HT-29 (cell line): ENCODE measurements at places on chromosomes 7 and 10.

DNA sequence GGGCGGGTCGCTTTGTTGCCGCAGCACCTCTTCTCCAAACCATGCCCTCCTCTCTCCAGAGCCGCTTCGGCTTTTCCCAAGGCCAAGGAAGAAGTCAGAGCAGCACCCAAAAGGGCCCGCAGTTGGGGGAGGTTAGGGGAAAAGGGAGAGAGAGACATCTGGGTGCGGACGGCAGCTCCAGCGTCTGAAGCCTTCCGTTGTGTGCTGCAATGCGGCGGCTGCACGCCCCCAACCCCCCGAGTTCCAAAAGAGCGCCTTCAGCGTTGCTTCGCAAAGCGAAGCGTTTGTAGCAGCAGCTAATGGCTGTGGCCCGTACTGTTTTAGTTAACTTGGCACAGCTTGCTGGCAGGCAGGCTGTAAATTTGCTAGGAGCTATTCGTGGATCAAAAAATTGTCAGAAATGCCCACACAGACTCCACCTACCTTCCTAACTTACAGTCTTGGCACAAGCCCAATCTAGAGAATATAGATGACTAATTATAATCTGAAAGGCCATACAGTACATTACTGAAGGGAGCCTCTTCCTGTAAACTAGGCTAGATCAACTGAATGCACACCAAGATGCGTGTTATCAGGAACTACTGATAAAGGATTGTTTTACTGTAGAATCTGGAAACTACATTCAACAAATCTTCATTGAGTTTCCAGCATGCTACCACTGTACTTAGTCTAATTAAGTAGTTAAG, 1.1 kb upstream of the KBTBD2 start:
- peak; percentile 76 for DNase-seq

DNA sequence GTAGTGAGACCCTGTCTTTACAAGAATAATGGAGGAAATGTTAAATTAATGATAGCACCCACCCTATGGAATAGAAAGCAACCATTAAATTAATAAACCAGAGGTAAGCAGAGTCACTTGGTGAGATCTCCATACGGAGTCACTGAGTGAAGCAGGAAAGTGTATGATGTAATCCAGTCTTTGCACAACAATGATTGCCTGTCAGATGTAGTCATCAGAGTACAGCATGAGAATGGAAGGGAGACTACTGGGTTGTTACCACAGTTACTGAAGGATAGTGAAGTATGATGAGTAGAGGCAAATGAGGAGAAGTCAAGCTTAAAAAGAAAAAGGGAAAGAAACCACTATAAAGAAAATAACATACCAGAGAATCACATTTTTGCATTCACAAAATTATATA, 371.9 kb upstream of the SHH start:
- no peak for DNase-seq

DNA sequence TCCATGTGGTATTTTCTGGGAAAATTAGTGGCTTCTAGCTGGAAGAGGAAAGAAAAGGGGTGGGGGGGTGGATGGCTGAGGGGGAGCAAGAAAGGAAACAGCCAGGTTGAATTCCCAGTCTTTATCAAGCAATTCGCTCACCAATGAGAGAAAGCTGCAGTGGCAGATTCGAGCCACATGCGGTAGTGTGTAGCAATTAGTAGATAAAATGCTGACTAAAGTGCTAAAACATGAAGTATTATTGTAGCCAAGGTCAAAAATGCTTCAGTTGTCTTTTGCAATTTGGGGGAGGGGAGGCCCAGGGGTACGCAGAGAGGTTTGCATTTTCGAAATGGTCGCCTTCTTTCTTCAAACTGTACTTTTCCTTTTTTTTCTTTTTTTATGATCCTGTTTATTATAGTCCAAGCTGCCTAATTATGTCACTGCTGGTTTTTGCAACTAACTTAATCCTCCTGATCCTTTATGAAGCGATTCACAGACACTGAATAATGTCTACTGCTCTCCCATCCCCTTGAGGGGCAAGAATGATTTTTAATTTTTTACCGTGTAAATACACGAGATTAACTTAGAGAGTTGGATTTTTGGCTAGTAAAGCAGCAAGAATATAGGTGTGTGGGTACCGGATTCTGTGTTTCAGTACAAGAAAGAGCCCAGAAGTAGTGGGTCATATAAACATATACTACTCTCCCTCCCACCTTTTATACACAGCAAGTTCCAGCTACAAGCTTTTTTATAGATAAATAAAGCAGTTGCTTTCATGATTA, 3.6 kb upstream of the ARID5B start:
- peak; percentile 68 for DNase-seq

DNA sequence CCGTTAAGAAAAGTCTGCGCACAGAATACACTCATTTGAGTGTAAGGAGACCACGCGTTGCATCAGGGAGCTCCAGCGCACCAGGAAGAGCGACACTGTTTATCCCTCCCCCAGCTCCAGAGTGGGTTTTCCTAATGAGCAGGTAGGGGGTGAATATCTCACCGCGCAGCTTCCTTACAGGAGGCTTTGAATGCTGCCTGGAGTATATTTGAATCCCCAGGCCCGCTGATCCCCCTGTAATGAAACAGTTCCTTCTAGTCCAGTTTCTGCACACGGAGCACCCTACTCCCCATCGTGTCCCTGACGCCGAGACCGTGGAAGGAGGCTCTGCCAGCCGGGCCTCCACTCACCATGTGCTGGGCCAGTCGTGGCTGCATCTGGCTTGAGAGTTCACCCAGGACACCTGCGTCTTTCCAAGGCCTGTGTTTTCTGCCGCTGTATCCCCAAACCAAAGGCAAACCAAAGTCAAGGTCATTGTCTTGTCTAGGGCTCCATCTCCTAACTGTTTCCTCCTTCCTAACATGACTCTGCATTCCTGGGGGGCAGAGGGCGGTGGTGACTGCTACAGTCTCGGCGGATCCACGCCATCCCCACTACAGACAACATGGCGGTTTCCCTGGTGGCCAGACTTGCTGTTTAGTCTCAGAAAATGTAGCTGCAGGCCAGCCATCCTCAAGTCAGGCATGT, 167.8 kb downstream of the USP6NL start:
- DNase-seq: no peak

- DNase-seq: no peak
Measured at GRCh38 chr7:135012229-135012628, 25.9 kb downstream of the AGBL3 start.

- DNase-seq: no peak
Measured at GRCh38 chr7:28190077-28190710, 9.6 kb upstream of the JAZF1 start.

DNA sequence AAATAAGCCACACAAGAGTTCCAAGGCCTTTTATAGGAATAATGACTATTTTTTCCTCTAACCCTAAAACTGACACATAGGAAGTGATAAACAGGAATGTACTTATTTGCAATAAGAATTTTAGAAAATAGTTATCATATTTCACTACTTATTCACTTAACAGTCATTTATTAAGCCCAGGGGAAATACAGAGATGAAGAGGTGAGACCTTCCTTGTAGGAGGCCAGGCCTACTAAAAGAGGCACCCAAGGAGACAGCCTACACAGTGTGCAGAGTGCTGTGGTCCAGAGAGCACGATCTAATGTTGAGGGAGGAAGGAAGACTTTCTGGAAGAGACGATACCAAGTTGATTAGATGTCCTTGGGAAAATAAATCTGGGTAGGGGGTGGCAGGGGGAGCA, 45.0 kb upstream of the PPP1R3C start:
- DNase-seq: no peak

DNA sequence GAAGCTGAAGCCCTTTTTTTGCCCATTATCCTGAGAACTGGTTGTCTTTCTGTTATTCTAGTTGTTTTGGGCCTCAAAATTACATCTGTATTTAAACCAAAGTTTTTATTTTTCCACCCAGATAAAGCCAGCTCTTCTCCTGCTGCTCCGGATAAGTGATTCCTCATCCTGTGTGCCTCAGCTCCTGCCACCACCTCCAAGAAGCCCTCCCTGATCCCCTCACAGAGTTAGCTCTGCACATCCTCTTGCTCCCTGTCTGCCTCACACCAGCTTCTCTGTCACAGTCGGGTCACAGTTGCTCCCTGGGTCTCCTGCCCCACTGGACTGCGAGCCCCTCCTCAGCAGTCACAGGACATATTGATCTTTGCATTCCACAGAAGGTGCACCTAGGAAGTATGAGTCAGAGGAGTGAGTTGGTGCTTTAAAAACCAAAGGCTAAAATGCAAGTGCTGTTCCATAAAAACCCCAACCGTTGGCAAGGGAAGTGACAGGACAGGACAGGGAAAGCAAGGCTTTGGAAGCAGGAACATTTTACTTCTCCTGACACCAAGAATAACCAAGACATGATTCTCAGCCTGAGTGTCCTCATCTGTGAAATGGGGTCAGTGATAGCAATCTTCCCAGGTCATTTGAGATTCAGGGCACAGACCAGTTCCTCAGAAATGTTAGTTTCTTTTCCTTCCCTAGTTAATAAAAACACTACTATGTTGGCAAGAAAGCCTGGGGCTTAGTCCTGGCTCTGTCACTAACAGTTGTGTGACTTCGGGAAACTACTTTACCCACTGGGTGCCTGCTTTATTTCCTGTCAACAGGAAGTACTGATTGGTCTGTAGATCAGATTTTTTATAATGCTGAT, 36.5 kb upstream of the EEPD1 start:
- DNase-seq: peak; percentile 71

DNA sequence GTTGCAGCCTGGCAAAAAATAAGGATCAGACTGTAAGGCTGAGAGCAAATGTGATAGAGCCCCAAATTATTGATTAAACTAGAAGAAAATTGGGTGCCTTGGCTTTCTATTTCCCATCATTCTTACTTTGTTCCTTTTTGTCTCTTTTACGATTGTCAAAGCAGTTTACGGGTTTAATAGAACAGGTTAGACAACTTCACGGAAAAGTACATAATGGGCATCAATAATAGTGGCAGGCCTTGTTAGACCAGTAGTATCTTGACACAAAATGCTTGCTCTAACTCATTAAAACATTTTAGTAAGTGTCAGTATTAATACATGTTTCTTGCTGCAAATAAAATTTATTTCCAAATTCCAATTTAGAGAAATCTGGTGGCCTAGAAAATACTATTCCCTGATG, 14.5 kb upstream of the GGCT start:
- peak; percentile 81 for DNase-seq

DNA sequence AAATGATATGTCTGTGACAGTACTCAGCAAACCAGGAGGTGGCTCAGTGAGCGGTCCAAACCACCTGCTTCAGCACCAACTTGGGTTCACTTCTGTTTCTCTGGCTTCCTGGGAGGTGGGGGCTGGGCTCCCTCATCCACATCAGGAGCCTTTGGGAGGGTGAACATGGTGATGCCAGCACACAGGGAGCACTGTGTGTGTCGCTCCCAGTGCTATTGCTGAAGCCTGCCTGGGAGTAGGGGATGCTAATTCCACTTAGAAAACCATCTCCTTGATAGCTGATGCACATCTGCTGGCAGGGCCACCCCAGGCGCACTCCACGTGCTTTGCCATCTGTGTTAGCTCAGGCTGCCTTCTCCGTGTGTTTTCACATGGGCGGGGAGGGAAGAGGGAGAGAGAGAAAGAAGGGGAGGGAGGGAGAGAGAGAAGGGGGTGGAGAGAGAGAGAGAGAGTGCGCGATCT, 58.0 kb downstream of the RAMP3 start:
- no peak for DNase-seq

- DNase-seq: no peak
Measured at GRCh38 chr10:62870866-62871265, 54.7 kb upstream of the EGR2 start.

DNA sequence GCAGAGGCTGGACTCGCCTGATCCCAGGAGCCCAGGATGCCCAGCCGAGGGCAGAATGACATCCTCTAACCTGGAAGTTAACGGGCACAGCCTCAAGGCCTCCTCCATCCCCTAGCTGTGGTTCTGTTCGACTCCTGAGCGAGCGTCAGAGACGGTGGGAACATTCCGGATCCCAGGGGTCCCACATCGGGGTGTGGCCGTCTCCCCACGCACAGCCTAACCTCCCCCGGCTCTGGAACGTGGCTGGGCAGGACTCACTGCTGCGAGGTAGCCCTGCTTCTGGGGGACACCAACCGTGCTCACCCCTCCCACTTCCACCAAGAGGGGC, 8.4 kb downstream of the FOXL3 start:
- no peak for DNase-seq

DNA sequence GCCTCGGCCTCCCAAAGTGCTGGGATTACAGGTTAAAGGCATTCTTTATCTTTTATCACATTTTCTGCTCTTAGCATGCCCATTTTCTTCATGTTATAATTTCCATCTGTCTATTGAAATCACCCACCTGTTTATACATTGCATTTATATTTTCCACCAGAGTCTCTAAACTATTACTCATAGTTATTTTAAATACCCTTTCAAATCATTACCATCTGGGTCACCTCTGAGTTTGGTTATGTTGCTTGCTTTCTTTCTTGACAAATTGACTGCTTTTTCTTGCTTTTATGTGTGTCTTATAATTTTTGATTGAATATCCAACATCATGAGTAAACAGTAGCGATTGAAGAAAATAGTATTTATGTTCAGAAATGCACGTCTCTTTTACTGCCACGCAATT, 71.4 kb downstream of the TMEM270 start:
- DNase-seq: no peak

DNA sequence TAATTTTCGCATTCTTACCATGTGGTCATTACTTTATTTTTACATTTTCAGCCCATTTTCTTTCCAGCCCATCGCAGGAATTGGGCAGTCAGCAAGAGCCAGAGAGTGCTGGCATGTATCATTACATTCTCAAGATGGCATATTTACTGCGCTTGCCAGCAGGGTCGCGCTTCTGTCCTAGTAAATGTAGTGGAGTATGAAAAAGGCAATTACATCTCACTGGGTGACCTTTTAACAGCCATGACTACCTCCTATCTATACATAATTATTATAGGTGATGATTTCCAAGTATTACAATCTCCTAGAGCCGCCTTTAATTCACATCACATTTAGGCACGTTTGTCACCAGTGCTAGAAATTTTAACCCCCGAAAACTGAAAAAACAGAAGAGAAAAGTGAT, 433.7 kb upstream of the MGMT start:
- no peak for DNase-seq

DNA sequence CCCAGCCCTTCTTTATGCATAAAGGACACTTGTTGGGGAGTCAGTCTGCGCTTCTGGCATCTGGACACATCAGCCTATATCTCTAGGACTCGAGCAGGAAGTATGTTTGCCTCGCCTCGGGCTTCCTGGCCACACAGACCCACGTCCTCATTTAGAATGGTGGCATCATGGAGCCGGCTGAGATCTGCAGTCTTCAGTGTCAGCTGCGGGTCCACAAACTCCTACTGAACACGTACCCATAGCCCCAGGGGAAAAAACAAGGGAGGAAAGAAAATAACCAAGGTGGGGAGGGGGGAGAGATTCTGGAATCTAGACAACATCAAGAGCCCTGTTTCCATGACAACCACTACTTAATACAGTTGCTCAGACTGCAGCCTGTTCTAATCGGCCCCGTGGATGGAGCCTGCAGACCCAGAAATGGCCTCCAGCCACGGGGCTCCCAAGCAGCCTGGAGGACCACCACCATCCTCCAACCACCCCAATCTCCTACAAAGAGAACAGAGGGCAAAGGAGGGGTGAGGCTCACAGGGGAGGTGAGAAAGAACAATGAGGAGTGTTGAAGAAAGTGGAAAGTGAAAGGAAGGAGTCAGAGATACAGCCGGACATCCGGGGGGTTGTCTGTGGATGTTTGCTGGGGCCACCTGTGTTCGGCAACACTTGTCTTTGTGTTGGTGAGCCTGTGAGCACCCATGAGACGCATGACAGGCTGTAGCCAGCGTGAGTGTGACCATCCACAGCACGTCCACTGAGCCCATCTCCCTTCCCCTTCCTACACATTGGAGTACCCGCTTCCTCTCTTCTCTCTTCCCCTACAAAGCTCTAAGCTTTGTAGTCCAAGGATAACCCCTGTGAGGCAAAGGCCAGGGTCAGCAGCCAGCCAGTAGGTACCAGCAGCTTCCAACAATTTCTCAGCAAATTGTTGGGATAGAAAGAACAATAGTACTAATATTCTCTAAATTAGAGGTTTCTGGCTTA, 141.0 kb downstream of the PLXNA4 start:
- no peak for DNase-seq
